KG1 (cell line): ENCODE measurements at places on chromosomes 1 and 21.

- no peak for DNase-seq
Observed at GRCh38 chr1:11668516-11668915, 4.5 kb downstream of the FBXO6 start.

DNA sequence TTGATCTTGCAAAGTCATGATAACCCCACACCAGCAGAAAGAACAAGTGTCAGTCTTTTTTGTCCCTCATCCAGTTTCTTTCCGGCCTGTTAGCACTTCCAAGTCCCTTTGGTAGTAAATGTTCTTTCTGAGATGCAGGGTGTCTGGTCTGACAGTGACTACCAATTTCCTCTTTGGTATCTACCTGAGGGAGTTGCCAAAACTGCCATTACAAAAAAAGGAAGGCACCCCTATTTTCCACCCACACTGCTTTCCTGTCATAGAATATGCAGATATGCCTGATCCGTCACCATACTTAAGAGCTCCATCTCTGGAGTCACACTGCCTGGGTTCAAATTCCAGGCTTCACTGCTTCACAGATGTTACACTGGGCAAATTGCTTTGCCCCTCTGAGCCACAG is 72.4 kb downstream of the ZNF281 start:
- no peak for DNase-seq

- DNase-seq, result no peak
Observed at GRCh38 chr1:54267815-54268761, 68.1 kb downstream of the MRPL37 start.

DNA sequence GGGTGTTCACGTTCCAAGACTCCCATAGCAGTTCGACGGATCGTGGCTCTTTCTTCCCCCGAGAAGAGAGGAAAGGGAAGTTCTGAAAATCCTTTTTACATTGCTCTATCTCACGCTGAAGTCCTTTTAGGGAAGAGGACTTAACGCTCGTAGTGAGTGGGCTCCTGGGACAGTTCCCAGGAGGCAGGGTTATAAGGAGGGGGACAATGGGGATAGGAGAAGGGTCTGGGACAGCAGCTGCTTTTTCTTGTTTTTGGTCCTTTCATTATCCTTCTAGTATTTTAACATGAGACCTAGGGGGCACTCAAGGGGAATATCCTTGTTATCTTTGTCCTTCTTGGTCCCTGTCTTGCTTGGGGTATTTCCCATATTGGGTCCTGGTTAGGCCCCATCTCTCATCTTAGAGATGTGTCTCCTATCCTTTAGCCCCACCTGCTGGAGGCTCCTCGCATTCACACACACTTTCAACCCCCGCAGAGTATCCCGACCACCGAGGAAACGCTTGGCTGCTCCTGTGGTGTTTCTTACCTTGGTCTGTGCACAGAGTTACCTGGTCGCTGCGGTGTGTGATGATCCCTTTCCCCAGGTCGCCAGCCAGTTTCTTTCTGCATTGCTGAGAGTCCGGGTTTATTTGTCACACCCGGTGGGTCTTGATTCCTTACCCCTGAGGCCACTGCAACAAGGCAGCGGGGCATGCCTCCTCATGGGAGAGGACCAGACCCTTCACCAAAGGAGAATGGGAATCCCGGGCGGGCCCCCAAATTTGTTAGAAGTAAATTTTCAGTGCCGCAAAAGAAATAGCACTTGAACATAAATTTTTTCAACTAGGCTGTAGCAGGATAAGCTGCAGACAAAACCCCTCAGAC is 29.7 kb downstream of the SCCPDH start:
- DNase-seq, result peak; percentile 15

- DNase-seq, result no peak
Observed at GRCh38 chr1:199410462-199410861, 617.0 kb upstream of the NR5A2 start.

- no peak for DNase-seq
Observed at GRCh38 chr1:219092206-219092605, 81.5 kb upstream of the LYPLAL1 start.

- no peak for DNase-seq
Observed at GRCh38 chr21:43317959-43318358, 109.0 kb downstream of the SIK1 start.

- no peak for DNase-seq
Observed at GRCh38 chr21:43904331-43904781, 39.3 kb downstream of the AGPAT3 start.

DNA sequence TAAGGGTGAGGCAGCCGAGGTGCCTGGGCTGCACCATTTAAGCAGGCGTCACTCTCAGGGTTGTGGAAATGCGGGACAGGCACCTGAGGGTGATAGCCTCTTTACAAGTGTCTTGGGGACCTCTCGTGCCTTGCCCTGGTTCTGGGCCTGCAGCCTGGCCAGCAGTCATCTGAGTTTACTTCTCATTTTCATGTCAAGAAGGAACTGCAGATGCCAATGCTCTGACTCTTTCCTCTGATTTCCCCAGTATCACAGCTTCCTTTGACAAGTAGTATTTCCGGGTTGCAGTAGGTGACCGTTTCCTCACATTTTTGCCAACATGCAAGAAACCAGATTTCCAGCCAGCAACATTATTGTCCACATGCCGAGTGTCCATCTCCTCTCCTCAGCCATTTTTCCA is 286.9 kb downstream of the DISC1 start:
- no peak for DNase-seq

DNA sequence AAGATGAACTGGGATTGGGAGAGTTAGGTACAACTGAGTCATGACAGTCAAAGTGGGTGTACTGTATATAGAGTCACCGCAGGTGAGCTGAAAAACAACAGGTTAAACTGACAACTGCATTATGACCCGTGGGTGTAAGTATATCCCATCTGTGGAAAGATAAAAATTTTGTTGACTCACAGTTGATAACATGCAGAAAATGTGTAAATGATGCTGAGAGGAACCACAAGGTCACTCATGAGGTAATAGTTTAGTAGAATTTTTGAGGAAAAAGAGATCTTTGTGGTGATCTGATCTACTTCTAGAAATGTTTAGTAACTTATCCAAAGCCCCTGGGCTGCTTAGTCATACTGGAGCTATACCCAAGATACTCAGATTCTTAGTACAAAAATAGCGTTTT is 838 bp downstream of the OR2C3 start:
- no peak for DNase-seq

GRCh38 chr1:31488528-31488927 is 75.5 kb downstream of the SERINC2 start:
- DNase-seq, result no peak

- no peak for DNase-seq
Observed at GRCh38 chr1:101820071-101820470, 176.7 kb downstream of the OLFM3 start.

DNA sequence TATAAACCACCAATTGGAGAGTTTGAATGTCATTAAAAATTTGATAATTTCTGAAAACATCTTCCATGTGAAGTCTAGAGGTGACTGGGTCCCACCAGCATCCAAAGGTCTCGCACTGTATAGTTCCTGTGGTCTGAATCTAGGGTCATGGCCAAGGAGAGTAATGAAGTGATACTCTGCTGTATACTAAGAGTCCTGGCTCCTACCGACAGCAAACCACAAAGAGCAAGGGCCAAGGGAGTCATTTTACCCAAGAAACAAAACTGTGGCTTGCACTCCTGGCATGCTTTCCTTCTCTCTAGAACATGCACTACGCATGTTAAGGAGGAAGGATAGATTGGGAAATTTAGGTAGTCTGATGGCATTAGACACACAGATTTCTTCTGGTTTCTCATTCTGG is 115.6 kb downstream of the BRINP2 start:
- no peak for DNase-seq

DNA sequence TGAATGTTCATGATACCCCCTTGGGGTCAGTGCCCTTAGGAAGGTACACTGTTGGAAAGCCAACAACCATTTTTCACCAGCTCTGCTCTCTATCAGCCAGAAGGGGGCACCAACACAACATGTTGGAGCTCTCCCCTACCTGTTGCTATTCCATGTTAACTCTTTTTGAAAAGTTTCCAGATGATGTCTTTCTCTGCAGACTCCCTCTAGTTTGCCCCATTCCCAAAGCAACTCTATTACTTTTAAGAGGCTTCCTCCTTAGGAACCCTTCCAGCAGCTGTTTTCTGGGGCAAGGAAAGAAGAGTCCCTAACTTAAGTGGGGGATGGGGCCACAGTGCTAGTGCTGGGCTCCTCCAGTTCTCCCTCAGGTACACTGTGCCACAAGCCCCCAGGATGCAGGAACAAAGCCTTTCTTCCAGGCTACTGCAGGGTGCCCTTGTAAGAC is 22.9 kb upstream of the NDC1 start:
- peak; percentile 44 for DNase-seq

DNA sequence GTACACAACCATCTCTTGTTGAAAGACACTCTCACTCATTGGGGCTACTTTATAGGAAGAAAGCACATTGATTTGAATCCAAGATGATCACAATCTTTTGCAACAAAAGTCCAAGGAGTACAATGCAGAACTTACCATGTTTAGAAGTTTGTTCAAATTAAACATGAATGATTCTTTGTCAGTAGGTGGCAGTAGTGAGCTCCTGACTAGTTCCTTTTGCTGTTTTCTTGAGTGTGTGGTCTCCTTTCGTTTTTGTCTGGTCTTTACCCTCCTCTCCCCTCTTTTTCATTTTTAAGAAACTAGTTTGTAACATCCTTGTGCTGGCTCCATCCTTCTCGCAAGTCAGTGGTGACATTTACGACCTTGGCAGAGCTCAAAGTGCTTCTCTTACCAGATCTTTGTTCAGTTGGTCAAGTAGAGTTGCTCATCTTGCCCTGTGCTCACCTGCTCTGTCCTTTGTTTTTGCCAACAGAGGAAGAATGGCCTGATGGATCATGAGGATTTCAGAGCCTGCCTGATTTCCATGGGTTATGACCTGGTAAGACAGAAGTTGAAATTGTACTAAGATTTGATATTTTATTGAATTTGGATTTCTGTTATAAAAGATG is 35.7 kb upstream of the MTR start:
- peak; percentile 34 for DNase-seq

GRCh38 chr1:235931171-235931738 is 64.5 kb upstream of the LYST start:
- no peak for DNase-seq

GRCh38 chr1:33727310-33727709 is 136.6 kb upstream of the HMGB4 start:
- no peak for DNase-seq

- peak; percentile 63 for DNase-seq
Observed at GRCh38 chr1:55277377-55278130, 62.4 kb upstream of the USP24 start.

GRCh38 chr1:89464008-89464407 is 60.6 kb upstream of the LRRC8B start:
- no peak for DNase-seq

GRCh38 chr1:6408023-6408422 is 11.7 kb downstream of the HES2 start:
- DNase-seq, result no peak

GRCh38 chr1:231919239-231919885 is 292.8 kb downstream of the DISC1 start:
- DNase-seq, result no peak

DNA sequence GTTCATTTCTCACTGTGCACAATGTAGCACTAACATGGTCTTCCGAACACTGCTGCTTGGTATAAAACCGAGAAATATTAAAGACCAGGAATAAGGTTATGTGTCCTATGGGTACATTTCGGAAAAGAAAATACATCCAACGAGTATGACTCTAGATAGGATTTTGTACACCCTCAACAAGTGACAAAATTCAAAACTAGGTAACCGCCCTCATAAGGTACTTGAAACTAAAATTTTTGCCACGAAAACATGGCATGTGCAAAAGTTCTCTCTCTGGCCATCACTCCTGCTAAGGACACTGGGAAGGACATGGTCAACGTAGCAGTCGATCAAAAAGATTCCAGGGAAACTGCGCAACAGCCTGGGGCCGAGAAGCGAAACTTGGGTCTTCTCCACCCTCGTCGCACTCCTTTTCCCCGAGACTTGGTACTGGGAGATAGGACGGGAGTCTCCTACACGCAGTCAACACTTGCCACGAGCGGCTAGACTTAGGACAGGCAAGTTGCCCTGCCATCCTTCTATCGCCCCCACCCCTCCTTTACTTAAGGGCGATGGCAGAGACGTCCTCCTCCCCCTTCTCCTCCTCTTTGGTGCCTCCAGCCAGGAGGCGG is 338 bp upstream of the TOR1AIP1 start:
- peak; percentile 66 for DNase-seq

DNA sequence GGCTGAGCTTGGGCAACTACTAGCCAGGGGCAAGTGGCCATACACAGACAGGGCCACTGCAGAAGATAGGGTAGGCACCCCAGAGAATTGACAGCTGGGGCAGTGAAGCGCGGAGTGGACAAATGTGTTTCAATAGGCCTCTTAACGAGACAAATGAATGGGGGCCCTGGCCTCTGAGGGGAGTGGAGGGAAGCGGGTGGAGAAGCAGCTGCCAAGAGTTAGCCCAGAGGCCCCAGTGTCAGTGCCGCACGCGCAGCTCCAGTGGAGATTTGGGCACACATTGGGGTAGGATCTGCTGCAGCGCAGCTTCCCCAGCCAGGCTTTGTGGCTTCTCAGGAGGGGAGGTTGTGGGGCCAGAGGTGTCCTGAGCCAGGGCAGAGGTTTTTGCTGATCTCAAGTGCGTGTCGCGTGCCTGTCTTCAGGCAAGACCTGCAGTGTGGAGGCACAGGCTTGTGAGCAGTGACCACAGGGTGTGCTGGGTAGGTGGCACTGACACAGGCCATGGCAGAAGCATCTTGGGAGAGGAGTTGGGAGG is 16.9 kb downstream of the PTPRF start:
- DNase-seq, result no peak

DNA sequence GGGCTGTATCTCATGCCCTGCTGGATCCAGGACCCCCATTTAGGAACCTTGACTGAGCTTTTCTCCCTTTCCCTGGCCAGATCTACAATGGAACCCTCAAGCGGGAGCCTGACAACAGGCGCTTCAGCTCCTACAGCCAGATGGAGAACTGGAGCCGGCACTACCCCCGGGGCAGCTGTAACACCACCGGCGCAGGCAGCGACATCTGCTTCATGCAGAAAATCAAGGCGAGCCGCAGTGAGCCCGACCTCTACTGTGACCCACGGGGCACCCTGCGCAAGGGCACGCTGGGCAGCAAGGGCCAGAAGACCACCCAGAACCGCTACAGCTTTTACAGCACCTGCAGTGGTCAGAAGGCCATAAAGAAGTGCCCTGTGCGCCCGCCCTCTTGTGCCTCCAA is 29.8 kb downstream of the PKP1 start:
- no peak for DNase-seq

GRCh38 chr1:83619170-83619896 is 379.6 kb downstream of the TTLL7 start:
- DNase-seq, result peak; percentile 38

GRCh38 chr1:94302497-94302896 is 65.1 kb upstream of the ARHGAP29 start:
- DNase-seq, result no peak

- no peak for DNase-seq
Observed at GRCh38 chr1:96538111-96538641, 183.4 kb upstream of the PTBP2 start.

GRCh38 chr1:54460861-54461387 is 54.7 kb upstream of the SSBP3 start:
- no peak for DNase-seq

DNA sequence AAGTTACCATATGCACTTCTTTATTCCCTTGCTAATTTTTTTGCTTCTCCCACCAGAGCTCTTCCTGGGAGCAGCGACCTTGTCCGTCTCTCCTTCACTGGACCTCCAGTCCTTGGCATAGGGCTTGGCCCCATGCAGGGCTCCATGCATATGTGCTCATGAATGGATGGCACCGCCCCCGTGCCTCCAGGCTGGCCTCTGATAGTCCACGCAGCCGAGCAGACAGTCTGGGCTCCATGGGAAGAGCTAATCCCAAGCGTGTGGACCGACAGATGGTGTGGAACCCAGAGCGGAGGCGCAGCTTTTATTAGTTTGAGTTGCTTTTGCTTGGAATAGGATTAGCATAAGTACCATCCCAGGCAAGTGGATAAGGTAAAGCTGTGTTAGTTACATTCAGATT is 41.8 kb downstream of the CDCP2 start:
- DNase-seq, result no peak

GRCh38 chr1:81937791-81938450 is 137.2 kb downstream of the ADGRL2 start:
- DNase-seq, result no peak
